A549 treated with DMSO at 1 μM for 4 hours (cell line): ENCODE measurements at places on chromosomes 11 and 22. TPM values are rescaled to one million over a fixed set of nuclear protein-coding genes. Genes with fewer than 3 reads are reported as not detected.

Gene OR51E2
- total RNA-seq = not detected in 5 replicates

Gene HEPHL1
- not detected in 5 replicates for total RNA-seq

Gene C11orf87
- 0.01 to 0.06 TPM (median 0.02 TPM) in 4 of 5 replicates, not detected in the other for total RNA-seq

Gene GSTT2B
- 0.17 to 0.54 TPM (median 0.26 TPM) in 5 replicates for total RNA-seq

Gene BANF1
- 374 to 484 TPM (median 463 TPM) in 5 replicates for total RNA-seq

Gene E2F8
- 6.2 to 7.8 TPM (median 6.9 TPM) in 5 replicates for total RNA-seq

Gene SCN2B
- total RNA-seq = not detected in 5 replicates

Gene DNAJB7
- total RNA-seq = not detected in 5 replicates

Gene VPS26B
- total RNA-seq = 19.1 to 22.5 TPM (median 21.7 TPM) in 5 replicates

Gene OR2AG2
- total RNA-seq = 0.05 to 0.09 TPM (median 0.06 TPM) in 3 of 5 replicates, not detected in the others

Gene LAYN
- total RNA-seq = 4.2 to 6.0 TPM (median 5.6 TPM) in 5 replicates

Gene OR52E2
- not detected in 5 replicates for total RNA-seq

Gene VWCE
- 0.38 to 0.77 TPM (median 0.57 TPM) in 5 replicates for total RNA-seq

Gene WBP2NL
- 0.14 to 0.17 TPM (median 0.15 TPM) in 3 of 5 replicates, not detected in the others for total RNA-seq

Gene DTX4
- total RNA-seq = 4.6 to 5.4 TPM (median 5.3 TPM) in 5 replicates

Gene AQP11
- total RNA-seq = 1.7 to 2.7 TPM (median 2.4 TPM) in 5 replicates

Gene CST6
- not detected in 5 replicates for total RNA-seq

Gene MUC6
- 0.01 TPM in 2 of 5 replicates, not detected in the others for total RNA-seq

Gene KCTD14
- total RNA-seq = 1.4 to 2.0 TPM (median 1.6 TPM) in 5 replicates

Gene KLHL35
- 0.57 to 1.4 TPM (median 1.2 TPM) in 5 replicates for total RNA-seq

Gene ME3
- 15.8 to 19.2 TPM (median 18.5 TPM) in 5 replicates for total RNA-seq

Gene RIC3
- total RNA-seq = 1.4 to 2.2 TPM (median 2.1 TPM) in 5 replicates

Gene TRABD
- total RNA-seq = 23.1 to 37.1 TPM (median 32.9 TPM) in 5 replicates

Gene DEFB131B
- not detected in 5 replicates for total RNA-seq

Gene ENTHD1
- not detected in 5 replicates for total RNA-seq

Gene SERPING1
- total RNA-seq = 0.29 to 0.55 TPM (median 0.46 TPM) in 5 replicates

Gene SLCO2B1
- total RNA-seq = 3.2 to 6.3 TPM (median 4.2 TPM) in 5 replicates

Gene LMO1
- total RNA-seq = 2.2 to 2.9 TPM (median 2.7 TPM) in 5 replicates

Gene LGR4
- 34.8 to 52.4 TPM (median 48.6 TPM) in 5 replicates for total RNA-seq

Gene RAB30
- total RNA-seq = 6.1 to 8.8 TPM (median 6.8 TPM) in 5 replicates

Gene SPDYC
- total RNA-seq = not detected in 5 replicates

Gene TBX1
- 2.9 to 4.9 TPM (median 3.4 TPM) in 5 replicates for total RNA-seq

Gene TEX54
- not detected in 5 replicates for total RNA-seq

Gene SPON1
- total RNA-seq = not detected in 5 replicates

Gene TUB
- total RNA-seq = 6.9 to 9.0 TPM (median 8.9 TPM) in 5 replicates

Gene RANGAP1
- total RNA-seq = 84.6 to 113 TPM (median 98.1 TPM) in 5 replicates

Gene RAC2
- total RNA-seq = 0.14 to 0.20 TPM (median 0.19 TPM) in 5 replicates

Gene CRY2
- 2.9 to 4.0 TPM (median 3.3 TPM) in 5 replicates for total RNA-seq

Gene ZC3H12C
- total RNA-seq = 4.3 to 7.9 TPM (median 6.6 TPM) in 5 replicates

Gene SAA1
- 0.24 to 0.55 TPM (median 0.43 TPM) in 4 of 5 replicates, not detected in the other for total RNA-seq

Gene CYTH4
- total RNA-seq = 0.53 to 1.2 TPM (median 0.99 TPM) in 5 replicates

Gene ROBO3
- total RNA-seq = 1.8 to 3.6 TPM (median 2.7 TPM) in 5 replicates

Gene ARHGAP20
- not detected in 5 replicates for total RNA-seq

Gene PARVA
- total RNA-seq = 24.7 to 29.2 TPM (median 26.3 TPM) in 5 replicates

Gene AGBL2
- 1.1 to 1.7 TPM (median 1.3 TPM) in 5 replicates for total RNA-seq

Gene TRIM49B
- not detected in 5 replicates for total RNA-seq

Gene SYCE3
- 0.30 to 0.80 TPM (median 0.40 TPM) in 4 of 5 replicates, not detected in the other for total RNA-seq
